ENCODE measurements at places on chromosomes 2 and 18. TPM values are rescaled to one million over a fixed set of nuclear protein-coding genes. Genes with fewer than 3 reads are reported as not detected.

DNA sequence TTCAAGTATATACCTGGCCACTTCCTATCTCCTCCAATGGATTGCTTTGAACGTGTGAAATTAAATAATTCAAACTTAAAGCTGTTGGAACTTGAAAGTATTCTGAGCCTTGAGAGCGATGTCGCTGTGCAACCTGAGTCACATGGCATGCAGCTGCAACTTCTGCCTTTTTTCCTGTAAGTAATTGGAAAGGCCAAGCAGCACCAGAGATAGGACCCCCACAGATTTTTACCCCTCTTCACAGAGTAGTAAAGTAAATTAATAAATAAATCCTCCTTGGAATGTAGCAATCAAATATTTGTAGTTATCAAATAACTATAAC lies 3.2 kb upstream of the RNF149 start:
- no peak for DNase-seq

DNA sequence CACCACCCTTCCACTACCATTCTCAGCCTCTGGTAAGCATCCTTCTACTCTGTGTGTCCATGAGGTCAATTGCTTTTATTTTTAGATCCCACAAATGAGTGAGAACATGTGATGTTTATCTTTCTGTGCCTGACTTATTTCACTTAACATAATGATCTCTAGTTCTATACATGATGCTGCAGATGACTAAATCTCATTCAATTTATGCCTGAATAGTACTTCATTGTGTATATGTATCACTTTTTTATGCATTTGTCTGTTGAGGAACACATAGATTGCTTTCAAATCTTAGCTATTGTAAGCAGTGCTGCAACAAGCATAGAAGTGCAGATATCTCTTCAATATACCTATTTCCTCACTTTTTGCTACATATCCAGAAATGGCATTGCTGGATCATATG lies 733.3 kb downstream of the SUCLG1 start:
- DNase-seq = no peak

DNA sequence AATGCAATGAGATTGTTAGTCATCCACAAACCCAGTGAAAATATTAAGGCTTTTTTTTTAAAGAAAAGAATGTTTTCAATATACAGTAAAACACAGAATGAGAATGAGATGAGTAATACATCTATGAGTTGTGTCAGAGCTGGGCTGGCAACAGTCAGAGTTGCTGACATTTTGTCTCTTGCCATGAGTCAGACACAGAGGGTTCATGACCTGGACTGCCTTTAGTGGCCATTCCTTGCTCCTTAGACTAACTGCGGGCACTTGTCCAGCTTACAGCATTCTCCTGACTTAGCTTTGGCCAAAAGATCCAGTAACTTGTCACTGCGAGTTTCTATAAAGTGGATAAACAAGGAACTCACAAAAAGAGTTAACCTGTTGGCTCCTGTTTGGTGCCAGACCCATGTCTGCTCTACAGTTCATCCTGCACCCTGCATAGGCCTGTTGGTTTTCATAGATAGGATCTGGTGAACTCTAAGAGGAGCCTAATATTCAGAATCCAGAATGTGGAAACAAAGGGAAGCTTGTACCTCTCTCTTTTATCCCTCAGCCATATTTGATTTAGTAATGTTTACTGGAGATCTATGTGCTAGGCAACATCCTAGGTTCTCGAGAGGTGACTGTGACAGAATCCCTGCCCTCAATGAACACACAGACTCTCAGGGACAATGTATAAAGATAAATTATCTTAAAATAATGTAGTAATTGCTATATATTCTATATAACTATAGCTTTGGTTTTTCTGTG lies 391.5 kb upstream of the VWC2L start:
- DNase-seq = no peak

- DNase-seq = no peak
Measured at GRCh38 chr2:177575358-177575757, 182.8 kb downstream of the AGPS start.

DNA sequence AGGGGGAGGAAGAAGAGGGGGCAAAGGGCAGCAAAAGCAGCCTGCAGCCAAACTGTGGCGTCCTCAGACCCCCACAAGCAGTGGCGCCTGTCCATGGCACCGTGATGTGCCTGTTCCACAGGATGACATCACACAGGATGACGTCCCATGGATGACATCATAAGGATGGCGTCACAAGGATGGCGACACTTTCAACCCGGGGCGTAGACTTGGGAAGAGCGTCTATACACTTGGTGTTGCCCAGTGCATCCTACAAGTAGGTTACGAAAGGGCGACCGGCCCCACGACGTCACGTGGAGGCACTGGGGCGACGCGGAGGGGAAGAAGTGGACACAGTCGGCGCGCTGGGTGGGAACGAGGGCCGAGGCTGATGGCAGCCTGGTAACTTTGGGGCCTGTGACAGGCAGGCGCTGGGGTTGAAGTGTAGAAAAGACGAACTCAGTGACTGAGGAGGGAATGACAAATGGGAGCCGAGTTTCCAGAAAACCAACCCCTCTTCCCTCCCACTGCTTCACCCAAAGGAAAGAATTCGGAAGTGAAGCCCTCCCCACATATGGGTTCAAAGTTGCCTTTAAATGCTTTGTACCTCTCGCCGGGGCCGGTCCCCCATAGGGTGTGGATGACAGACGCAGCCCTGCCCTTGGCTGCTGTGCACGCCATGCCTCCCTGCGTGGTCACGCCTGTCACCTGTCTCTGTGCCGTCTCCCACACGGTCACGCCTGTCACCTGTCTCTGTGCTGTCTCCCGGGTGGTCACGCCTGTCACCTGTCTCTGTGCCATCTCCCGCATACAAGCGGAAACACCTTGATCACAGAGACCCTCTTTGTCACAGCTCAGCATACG lies 13.4 kb upstream of the KCNG2 start:
- no peak for DNase-seq

DNA sequence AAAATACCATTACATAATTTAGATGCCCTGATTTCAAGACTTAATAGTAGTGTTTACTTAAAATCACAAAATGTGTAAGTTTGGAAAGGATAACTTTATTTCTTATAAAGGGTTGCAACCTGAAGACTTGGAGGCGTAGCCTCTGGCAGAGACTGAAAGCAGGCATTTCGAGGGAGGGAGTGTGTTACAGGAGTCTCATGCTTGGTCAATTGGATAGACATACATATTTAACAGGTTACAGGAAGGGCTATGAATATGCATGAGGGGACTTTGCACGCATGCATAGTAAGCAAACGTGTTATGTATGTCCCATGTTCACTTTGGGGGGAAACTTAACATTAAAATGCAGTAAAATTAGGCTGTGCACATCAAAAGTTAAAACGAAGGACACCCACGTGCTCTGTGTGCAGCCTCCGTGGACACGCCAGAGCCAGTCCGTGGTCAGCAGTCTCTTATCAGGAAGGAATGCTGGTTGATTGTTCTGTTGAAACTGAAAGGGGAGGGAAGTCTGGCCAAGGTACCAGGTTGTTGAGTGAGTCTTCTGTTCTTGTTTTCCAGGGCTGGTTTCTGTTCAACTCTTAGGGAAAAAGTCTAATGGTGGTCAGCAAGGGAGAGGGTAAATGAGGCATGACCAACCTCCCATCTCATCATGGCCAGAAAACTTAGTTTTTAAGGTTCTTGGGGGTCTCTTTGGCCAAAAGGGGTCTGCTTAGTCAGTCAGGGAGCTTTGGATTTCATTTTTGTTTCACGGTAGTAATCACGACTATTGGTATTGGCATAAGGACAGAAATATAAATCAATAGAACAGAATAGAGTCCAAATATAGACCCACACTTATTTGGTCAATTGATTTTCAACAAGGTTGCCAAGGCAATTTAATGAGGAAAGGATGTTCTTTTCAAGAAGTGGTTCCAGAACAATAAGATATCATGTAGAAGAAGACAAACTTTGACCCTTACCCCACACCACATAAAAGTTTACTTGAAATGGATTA lies 121.9 kb downstream of the MCFD2 start:
- DNase-seq = no peak

- DNase-seq = no peak
Measured at GRCh38 chr2:224009605-224010315, 29.3 kb downstream of the SERPINE2 start.

GRCh38 chr18:14969500-14969899 lies 221.5 kb downstream of the ANKRD30B start:
- no peak for DNase-seq

GRCh38 chr2:38125842-38126241 lies 49.9 kb upstream of the CYP1B1 start:
- no peak for DNase-seq

OTOS gene
- polyA plus RNA-seq = not detected

CELF4 gene
- 0.20 TPM for polyA plus RNA-seq

SP140 gene
- 11.3 TPM for polyA plus RNA-seq

KCNJ3 gene
- polyA plus RNA-seq = not detected

GAL3ST2 gene
- not detected for polyA plus RNA-seq

MAP3K20 gene
- polyA plus RNA-seq = 0.18 TPM

CAPN14 gene
- polyA plus RNA-seq = 0.30 TPM

Data from naive thymus-derived CD4-positive, alpha-beta T cell (primary cell).